GM23248 (cell line): ENCODE measurements at places on chromosomes 7 and 10.

GRCh38 chr7:4123346-4123745 lies 558.7 kb upstream of the FOXK1 start:
- DNase-seq, result no peak

GRCh38 chr10:105017116-105017515 lies 376.0 kb downstream of the SORCS3 start:
- DNase-seq, result peak; percentile 2

- no peak for DNase-seq
Observed at GRCh38 chr10:117350909-117351308, 24.3 kb downstream of the PDZD8 start.

DNA sequence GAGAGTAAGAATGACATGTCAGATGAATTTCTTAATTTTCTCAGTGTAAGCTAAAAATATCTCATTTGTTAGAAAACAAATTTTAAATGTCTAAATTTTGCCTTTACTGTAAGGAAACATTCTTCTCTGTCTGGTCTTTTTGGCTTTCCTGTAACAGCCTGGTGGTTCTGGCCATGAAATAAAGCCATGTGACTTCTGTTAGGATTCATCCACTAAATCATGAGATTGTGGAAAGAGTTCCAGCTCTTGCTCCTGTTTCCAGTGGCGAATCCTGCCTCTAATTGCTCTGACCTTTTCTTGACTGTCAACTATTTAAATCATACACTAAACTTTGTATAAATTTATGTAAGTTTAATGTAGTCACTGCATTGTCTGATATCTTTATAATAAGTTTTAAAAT lies 398.5 kb upstream of the AKR1E2 start:
- DNase-seq, result peak; percentile 4

DNA sequence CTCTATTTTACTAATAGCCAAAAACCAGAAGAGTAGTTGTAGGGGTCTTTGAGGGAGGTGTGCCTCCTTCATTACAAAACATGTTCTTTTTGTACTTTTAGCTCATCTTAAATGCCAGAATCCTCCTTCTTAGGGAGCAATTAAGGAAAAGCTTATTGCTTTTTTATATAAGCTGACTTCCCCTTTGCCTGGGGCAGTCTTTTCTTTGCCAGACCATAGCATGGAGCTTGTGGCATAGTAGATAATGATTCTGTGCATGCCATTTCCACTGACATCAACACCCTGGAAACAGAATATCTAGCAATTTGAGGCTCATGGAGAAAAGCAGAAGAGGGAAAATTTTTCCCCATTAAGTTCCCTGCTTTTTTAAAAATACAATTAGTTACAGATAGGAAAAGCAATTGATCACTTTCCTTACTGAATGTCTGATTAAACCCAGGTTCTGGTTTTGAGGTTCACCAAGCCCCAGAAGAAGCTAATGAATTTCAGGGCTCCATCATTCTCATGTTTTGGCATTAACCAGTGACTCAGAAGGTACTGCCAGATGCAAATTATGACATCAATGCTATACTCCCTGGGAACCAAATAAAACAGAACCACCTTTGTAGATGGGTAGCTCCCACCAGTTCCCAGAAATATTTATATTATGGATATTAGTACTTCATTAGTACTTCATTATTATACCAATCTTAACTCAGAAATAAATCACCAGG lies 410.6 kb downstream of the KCNMA1 start:
- DNase-seq, result peak; percentile 64

- peak; percentile 92 for DNase-seq
Observed at GRCh38 chr10:113493195-113493594, 59.7 kb upstream of the HABP2 start.

DNA sequence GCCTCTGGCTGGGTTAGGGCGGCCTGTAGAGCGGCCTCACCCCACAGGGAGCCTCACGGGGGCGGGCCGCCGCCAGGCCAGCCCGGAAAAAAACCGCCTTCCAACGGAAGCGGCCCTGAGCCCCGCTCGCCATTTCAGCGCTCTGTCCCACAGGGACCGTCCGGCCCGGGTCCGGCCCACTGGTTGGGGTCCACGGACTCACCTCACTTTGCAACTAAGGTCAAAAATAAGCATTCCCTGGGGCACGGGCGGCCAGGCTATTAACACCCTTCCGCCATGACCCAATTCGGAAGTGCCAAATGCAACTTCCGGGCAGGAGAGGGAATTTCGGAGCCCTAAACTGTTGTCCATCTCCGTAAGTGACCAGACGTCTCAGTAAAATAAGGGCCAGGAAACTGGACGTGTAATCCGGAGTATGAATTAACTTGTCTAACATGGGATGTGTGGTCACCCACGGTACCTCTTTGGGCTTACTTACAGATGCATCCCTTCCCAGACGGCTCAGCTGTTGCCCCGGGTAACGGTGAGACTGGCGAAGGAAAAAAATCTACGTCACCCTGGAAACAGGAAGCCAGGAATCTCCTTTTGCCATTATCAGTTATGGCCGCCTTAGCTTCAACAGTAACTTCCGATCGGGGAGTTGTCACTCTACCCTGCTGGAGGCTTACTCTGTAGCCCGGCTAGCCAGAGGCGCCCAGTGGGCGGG lies at the start of gene BBIP1:
Gene BBIP1, minus strand, starts transcription at position 538 of the 706 bp plus-strand sequence. CDS start 1,023 bp downstream, outside the sequence.
- DNase-seq, result peak; percentile 100

DNA sequence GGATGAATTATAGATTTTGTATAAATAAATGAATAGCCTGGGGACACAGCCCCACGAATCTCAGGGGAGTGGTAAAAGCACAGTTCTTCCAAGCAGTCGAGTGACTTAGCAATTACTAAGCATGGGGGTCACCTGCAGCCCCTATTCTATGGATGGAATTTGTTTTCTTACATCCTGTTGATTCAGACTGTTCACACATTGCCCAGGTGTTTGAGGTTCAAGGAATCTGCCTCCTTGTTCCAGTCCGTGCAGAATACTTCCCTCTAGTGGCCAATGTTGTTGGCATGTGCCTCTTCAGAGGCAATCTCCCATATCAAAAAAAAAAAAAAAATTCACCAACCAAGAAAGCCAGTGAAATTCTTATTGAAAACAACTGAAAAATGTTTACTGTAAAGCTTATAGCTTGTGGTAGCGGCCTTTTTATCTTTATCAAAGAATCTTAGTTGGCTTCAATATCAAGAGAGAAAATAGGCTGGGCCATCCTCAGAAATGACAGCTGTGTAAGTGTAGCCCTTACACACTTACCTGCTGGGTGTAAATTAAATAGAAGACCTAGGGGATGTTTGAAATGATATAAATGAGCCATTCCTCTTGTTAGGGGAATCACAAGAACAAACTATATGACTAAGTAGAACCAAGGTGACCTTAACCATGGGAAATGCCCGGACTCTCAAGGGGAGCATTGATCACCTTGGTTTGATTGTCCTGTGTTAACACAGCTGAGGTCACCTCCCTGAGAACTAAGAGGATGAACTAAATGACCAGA lies 7.8 kb downstream of the LIPM start:
- DNase-seq, result peak; percentile 76

GRCh38 chr10:20785174-20785573 lies 111.9 kb downstream of the NEBL start:
- no peak for DNase-seq

DNA sequence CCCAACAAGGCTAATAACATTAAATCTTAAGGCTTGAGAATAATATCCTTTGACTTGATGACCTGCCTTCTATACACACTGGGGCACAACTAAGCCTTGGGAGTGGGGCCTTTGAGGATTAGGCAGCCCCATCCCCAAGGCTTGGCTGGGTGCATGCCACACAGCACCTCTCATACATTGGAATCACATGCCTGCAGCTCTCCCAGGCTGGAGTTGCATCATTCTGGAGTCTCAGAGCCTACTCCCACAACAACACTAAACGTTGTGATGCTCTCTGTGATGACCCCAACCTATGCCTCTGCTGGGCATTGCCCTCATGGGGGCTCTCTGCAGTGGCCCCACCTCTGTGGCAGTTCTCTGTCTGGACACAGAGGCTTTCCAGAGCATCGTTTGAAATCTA lies 31.9 kb upstream of the SGCE start:
- DNase-seq, result peak; percentile 12

GRCh38 chr10:30968711-30969110 lies 63.0 kb downstream of the ZNF438 start:
- no peak for DNase-seq

- DNase-seq, result no peak
Observed at GRCh38 chr7:84331616-84332015, 137.0 kb upstream of the SEMA3A start.

GRCh38 chr10:51075043-51075872 lies 971 bp downstream of the PRKG1 start:
- peak; percentile 23 for DNase-seq

DNA sequence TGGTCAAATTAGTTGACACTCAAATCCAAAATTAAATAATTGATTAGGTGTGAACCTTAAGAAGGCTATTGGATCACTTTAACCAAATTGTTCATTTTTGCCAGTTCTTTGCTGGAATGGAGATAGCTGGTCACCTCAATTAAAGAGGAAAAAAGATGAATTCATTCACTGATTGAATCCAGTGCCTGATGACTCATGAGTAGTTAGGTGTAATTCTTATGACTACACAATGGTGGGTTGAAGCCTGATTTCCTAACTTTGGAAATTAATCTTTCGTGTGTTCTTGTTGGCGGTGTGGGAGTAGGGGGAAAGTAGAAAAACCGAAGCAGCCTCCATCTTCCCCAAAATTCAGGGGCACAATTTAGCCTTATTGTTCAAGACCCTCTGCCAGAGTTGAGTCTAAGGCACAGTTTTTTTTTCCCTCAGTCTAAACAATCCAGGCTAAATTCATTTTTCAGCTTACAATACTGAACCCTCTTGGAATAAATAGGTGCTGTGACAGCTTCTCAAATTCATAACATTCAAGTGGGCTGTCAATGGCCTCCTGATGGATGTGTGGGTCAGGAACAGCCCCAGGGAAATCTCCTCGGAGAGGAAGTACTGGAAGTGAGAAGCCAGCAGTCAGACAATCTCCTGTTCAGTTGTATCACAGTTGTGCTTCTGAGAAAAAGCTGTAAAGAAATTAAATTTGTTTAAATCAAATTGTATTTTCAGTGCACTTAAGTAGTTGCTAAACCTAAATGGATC lies 356.6 kb downstream of the BBS9 start:
- peak; percentile 71 for DNase-seq

DNA sequence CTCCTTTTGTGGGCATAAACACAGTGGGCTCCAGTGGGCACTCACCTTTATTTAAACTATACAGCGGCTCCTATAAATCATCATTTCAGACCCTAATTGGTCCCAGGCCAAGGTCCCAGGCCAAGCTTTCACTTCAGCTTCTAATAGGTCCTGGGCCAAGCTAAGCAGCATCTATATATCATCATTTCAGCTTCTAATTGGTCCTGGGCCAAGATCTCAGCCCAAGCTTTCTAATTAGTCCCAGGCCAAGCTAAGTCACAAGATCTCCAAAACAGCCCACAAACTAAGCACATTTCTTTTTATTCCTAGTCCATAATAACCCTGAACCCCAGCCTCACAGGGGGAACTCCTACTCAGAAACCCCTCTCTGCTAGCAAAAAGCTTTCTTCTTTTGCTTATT lies 47.1 kb downstream of the ZNF680 start:
- DNase-seq, result no peak

GRCh38 chr10:12757351-12757750 lies 244.2 kb downstream of the CCDC3 start:
- no peak for DNase-seq

DNA sequence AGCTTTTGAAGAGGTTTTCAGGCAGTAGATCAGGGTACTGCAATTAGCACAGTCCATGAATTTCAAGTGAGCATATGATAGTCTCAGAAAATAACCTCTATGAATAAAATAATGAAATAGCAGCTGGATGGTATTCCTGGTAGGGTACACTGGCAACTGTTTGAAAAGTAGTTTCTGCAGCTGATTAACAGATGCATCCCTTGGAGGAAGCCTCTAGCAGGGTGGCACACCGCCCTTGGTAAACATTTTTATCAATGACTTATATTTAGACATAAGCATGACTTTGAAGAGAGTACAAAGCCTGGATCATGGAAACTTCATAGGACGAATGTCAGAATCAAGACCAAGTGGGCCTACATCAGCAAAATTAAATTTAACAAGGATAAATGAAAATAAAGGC lies 26.8 kb downstream of the WNT16 start:
- no peak for DNase-seq

GRCh38 chr7:79529214-79529880 lies 75.9 kb upstream of the MAGI2 start:
- DNase-seq, result no peak

DNA sequence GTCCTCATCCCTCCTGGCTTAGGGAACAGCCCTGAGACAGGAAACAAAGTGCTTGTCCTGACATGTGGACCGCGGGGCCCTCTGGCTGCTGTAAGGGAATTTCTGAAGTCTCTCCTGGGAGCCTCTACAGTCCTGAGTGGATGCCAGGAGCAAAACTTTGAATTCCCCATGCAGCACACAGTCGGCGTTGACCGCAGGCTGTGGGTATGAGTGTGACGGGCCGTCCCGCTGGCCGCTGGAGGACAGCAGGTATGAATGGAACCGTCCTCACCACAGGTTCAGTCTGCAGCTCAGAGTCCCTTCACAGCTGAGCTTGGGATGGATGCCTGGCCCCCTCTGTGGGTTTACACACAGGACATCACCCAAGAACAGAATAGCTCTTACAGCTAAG lies 94.9 kb downstream of the GPR26 start:
- no peak for DNase-seq

GRCh38 chr7:16774294-16774693 lies 20.7 kb downstream of the TSPAN13 start:
- no peak for DNase-seq
